Inflammatory macrophage treated with lipopolysaccharide for 1 hour (primary cell): ENCODE measurements at places on chromosomes 1 and 21.
A peak's percentile ranks its signal among the peaks of the same experiment; 100 is the strongest.

- DNase-seq = no peak
Observed at GRCh38 chr21:27817902-27818623, 851.2 kb upstream of the ADAMTS5 start.

DNA sequence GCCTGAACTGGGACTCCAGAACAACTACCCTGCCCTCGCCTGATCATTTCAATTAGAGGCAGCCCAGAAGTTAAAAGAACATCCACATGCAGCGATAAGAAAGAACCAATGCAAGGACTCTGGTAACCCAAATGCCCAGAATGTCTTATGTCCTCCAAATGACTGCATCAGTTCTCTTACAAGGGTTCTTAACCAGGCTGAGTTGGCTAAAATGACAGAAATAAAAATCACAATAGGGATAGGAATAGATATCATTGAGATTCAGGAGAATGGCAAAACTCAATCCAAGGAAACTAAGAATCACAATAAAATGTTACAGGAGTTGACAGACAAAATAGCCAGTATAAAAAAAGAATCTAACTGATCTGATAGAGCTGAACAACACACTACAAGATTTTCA lies 80.1 kb upstream of the PTGFR start:
- DNase-seq = no peak

- DNase-seq = peak; percentile 63
Observed at GRCh38 chr1:211323156-211324063, 3.2 kb upstream of the TRAF5 start.

DNA sequence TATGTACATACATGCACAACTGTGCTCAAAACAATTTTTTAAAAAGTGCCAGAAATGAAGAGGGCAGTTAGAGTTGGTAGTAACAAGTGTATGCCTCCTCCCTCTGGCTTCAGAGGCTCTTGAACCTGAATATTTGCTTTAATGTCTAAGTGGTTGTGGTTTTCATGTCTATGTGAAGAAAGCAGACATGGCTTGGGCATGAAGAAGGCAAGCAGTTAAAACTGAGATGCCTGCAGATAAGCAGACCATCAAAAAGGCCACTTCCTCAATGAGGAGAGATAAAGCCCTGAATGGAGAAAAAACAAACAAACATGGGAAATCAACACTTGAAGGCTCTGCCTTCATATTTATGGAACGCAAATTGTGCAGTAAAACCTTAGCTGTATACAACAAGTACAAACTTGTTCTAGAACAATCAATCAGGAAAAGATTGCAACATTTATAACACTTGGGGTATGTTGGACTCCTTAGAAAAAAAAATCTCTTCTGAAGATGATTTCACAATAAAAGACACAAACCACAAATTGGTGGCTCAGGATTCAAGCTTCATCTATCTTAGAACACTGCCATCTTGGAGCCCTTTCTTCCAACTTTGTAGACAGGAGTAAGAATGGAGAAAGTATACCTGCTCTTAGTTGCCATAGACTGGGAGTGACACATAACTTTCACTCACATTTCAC lies 52.7 kb upstream of the PLA2G4A start:
- no peak for DNase-seq
